ENCODE measurements at places on chromosomes 7 and 10. TPM values are rescaled to one million over a fixed set of nuclear protein-coding genes. Genes with fewer than 3 reads are reported as not detected.
A peak's percentile ranks its signal among the peaks of the same experiment; 100 is the strongest.

GPNMB gene
- total RNA-seq: 84.8 TPM

OPN4 gene
- total RNA-seq: not detected

AKR1C2 gene
- 48.2 TPM for total RNA-seq

DNA sequence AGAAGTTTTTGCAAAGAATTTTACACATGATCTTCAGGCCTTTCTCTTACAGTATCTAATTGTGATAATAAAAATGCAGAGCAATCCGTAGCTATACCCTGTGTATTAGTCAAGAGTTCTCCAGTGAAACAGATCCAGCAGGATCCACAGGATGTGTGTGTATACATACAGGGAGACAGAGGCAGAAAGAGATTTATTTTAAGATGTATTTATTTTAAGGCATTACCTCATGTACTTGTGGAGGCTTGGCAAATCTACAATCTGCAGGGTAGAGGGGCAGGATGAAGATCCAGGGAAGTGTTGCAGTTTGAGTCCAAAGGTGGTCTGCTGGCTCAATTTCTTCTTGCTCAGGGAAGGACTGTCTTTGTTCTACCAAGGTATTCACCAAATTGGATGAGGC lies 41.7 kb downstream of the ARHGAP12 start:
- no peak overlapping the region for H3K4me3 ChIP-seq
- H3K27me3 ChIP-seq: no peaks in the 10 kb centered on the region
- no peaks in the 10 kb centered on the region for H3K36me3 ChIP-seq

CCDC136 gene
- total RNA-seq: 4.8 TPM

- peaks cover 11% of the 10 kb centered on the region for H3K4me1 ChIP-seq
- H3K4me3 ChIP-seq: no peak overlapping the region
- no peaks in the 10 kb centered on the region for H3K36me3 ChIP-seq
- H3K27ac ChIP-seq: no peak overlapping the region
- peak; percentile 55 for DNase-seq
- peaks cover 5% of the 10 kb centered on the region for H3K27me3 ChIP-seq
These were observed 97.8 kb downstream of the CHST15 start for GRCh38 chr10:123995461-123996131.

Data from thyroid gland (tissue), 4 donors.